ENCODE measurements at places on chromosomes 7 and 10.
A peak's percentile ranks its signal among the peaks of the same experiment; 100 is the strongest.

GRCh38 chr7:20576166-20576660 is 39.3 kb upstream of the ABCB5 start:
- DNase-seq, result no peak

DNA sequence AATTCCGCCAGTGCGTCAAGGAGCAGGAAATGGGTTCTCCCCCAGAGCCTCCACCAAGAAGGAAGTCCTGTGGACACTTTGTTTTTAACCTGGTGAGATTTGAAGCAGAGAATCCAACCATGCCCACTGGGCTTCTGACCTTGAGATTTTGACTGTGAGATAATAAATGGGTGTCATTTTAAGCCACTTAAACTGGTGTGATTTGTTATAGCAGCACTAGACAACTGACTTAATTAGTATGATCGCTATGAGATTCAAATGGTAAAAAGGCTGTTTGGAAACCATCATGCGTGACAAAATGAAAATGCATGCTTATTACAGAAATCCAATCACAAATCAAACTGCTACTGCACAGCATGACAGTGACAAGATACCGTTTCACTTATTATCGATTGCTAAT is 98.0 kb downstream of the ADAM12 start:
- no peak for DNase-seq

DNA sequence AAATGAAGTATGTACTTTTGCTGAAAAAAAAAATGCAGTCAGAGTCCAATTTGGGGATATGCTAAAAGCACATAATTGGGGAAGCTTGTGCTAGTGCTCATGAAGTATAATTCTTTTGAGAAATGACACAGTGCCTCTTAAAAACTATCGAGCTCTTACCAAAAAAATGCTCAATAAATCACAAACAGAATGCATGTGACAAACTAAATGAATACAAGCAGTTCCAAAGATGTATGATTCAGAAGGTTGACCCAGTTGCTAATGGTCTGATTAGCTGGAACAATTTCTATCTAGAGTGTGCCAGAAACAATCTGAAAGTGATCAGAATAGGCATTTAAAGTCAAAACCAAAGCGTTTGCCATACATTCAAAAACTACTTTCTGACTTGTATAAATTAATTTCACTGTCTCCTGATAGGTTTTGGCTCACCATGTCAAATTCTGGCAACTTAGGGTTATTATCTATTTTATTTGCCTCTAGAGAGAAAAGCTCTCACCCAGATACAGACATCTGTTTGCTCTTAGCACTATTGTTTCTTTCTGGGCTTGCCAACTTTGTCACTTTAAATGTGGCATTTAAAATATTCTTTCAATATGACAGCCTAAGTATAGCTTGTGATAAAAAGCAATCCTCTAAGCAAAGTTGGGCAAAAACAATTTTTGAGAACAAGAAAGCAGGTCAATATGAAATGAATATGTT is 114.7 kb upstream of the AHR start:
- DNase-seq, result no peak

GRCh38 chr7:101108330-101108857 is 18.5 kb upstream of the SERPINE1 start:
- no peak for DNase-seq

- DNase-seq, result no peak
Measured at GRCh38 chr7:22549667-22550513, 49.9 kb upstream of the STEAP1B start.

DNA sequence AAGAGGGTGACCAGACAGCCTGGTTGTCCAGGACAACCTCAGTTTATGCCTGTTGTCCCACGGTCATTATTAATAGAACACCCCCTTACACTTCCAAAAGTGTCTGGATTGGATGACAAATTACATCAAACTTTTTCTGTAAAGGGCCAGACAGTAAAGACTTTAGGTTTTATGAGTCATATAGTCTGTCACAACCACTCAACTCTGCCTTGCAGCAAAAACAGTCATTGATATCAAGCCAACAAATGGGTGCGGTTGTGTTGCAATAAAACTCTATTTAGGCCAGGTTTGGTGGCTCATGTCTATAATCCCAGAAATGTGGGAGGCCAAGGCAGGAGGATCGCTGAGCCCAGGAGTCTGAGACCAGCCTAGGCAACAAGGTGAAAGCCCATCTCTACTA is 66.7 kb upstream of the ATP6V0A4 start:
- no peak for DNase-seq

- no peak for DNase-seq
Measured at GRCh38 chr7:24717247-24717622, 40.0 kb downstream of the GSDME start.

DNA sequence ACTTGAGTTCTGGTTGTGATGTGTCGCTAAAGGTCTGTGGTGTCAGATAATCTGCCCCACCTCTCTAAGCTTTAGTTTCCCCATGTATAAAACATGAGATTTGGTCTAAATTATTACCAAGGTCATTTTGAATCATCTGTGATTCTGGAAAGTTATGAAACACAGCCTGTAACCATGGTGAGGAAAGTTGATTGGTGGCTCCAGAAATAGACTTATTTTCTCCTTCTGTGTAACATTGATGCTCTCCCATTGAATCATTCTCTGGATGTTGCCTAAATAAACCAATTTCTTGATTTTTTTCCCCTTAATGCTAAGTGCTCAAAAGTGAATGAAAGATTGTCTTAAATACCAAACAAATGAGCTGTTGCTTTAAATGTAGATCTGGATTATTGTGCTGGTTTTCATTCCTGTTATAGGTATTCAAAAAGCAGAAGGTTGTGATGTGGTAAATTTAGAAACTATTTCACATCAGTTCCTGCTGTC is 30.0 kb upstream of the PCGF5 start:
- no peak for DNase-seq

GRCh38 chr10:1401071-1401965 is 336.0 kb downstream of the ADARB2 start:
- peak; percentile 61 for DNase-seq

- DNase-seq, result no peak
Measured at GRCh38 chr7:87058744-87059524, 520 bp downstream of the ELAPOR2 start.

Data from coronary artery (tissue), 2 donors.